ENCODE measurements at places on chromosomes 3 and 15.

- H3K4me1 ChIP-seq = no peaks in the 10 kb centered on the region
- H3K27ac ChIP-seq = no peak overlapping the region
- no peaks in the 10 kb centered on the region for H3K27me3 ChIP-seq
- DNase-seq = no peak
Observed at GRCh38 chr3:82386647-82387046, 625.2 kb upstream of the GBE1 start.

DNA sequence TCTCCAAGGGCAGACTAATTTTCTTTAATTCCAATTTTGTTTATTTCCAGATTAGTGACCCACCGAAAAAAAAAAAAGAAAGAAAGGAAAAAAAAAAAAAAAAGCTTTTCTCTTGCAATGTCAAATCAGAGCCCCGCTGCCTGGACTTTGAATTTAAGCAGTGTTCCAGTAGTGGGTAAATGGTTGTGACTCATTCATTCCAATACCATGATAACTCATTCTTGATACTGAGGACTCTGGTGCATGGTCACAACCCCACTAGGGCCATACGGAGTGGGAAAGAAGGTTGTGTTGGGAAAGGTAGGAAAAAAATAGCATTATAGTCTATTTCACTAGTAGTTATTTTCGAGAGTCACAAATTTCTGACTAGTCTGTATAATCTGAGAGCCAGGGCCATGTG, 59.1 kb upstream of the COL8A1 start:
- H3K27ac ChIP-seq = no peak overlapping the region
- no peaks in the 10 kb centered on the region for H3K36me3 ChIP-seq
- no peak for DNase-seq
- H3K4me1 ChIP-seq = no peaks in the 10 kb centered on the region
- no peaks in the 10 kb centered on the region for H3K27me3 ChIP-seq
- no peak overlapping the region for H3K4me3 ChIP-seq

GRCh38 chr3:72618739-72619138, 229.5 kb downstream of the SHQ1 start:
- H3K27me3 ChIP-seq = no peaks in the 10 kb centered on the region
- no peak overlapping the region for H3K27ac ChIP-seq
- DNase-seq = no peak
- H3K36me3 ChIP-seq = no peaks in the 10 kb centered on the region
- peaks cover 11% of the 10 kb centered on the region for H3K4me1 ChIP-seq

- H3K27me3 ChIP-seq = peaks cover 4% of the 10 kb centered on the region
- no peaks in the 10 kb centered on the region for H3K4me1 ChIP-seq
- DNase-seq = no peak
- H3K27ac ChIP-seq = no peak overlapping the region
- H3K36me3 ChIP-seq = no peaks in the 10 kb centered on the region
Observed at GRCh38 chr3:154195620-154196356, 74.6 kb downstream of the ARHGEF26 start.

DNA sequence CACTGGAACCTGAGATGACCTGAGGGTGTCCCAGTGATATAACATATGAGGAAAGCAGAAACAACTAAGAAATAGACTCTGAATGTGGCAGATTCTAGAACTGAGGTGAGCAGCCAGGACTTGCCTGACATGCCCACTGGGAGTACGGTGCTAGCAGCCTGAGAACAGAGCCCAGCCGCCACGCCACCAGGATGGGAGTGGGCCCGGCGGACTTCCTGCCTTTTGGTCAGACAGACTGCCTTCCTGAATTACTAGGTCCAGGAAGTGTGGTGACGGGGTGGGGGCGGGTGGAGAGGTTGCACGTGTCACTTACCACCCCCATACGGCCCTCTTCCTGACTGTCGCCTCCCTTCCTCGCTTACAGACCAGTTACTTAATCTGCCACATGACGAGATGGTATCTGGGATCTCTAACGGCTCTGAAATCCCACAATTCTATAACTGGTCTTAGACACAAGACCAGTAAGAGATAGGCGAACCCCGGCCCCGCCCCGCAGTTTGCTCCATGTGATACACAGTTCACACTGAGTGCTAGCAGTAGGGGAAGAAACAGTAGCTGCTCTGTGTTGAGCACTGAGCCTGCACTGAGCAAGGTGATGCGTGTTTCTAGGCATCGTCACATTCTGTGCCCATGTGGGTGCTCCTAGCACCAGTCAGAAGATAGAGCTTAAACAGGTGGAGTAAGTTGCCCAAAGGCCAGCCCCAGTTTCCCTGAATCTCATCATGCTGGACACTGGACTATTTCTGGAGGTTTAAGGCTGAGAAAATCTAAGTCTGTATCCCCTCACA, 95.7 kb downstream of the CPN2 start:
- peaks cover 2% of the 10 kb centered on the region for H3K27me3 ChIP-seq
- DNase-seq = peak; percentile 64
- peaks cover 42% of the 10 kb centered on the region for H3K4me1 ChIP-seq
- peak overlapping the region; percentile 87 for H3K27ac ChIP-seq
- H3K4me3 ChIP-seq = peak overlapping the region; percentile 52

DNA sequence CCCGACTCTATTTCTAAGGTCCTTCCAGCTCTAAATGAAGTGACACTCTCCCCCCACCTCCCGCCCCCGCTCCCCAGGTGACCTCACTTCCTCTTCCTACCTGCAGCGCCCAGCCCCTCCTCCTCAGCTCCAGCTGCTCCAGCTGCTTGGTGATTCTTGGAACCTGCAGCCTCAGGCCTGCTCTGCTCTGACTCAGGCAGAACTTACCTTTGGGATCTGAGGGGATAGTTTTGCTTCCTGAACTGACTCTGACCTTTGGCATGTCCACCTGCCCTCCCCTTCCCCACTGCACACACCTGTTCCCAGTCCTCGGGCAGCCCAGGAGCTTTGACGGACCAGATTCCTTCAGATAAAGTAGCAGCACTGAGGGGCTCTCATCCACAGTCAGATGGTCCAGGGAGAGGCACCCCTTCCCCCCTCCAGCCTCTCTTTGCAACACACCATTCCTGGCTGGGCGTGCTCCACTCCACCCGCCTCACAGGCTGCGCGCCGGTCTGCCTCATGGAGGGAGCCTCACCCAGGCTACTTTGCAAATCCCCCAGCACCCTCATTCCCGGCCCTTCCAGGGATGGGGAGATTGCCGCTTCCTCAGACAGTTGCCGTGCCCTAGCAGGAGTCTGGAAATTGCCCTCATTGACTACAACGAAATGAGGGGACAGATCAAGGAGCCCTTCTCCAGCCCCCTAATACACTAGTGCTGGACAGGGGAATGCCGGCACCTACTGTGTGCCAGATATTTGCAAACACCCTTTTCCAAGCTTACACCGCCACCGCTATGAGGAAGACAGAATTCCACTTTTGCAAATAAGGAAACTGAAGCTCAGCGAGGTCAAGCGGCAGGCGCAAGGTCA, 692 bp upstream of the C15orf39 start:
- H3K27ac ChIP-seq = peak overlapping the region; percentile 87
- H3K4me1 ChIP-seq = peaks cover 67% of the 10 kb centered on the region
- H3K4me3 ChIP-seq = peak overlapping the region; percentile 87
- peaks cover 8% of the 10 kb centered on the region for H3K36me3 ChIP-seq
- peak; percentile 50 for DNase-seq
- H3K27me3 ChIP-seq = no peaks in the 10 kb centered on the region

DNA sequence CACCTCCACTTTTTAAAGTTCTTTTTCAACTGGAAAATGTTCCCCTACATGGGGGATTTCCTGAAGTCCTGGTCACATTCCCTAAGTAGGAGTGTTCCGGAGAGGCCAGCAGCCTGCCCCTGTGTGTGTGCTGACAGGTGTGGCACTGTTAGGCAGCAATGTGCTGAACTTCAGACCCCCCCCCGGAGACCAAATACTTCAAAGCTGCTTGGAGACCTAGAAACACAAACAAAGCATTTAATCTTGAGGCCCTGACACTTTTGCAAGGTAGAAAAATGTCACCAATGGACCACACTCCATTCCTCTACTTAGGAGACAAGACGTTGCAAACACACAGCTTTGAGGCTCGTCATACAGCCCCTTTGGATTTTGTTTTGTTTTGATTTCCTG, 259.6 kb upstream of the CTNNB1 start:
- no peak overlapping the region for H3K4me3 ChIP-seq
- H3K4me1 ChIP-seq = no peaks in the 10 kb centered on the region
- no peak for DNase-seq
- peaks cover 2% of the 10 kb centered on the region for H3K27me3 ChIP-seq
- H3K27ac ChIP-seq = no peak overlapping the region

- H3K27me3 ChIP-seq = peaks cover 2% of the 10 kb centered on the region
- H3K36me3 ChIP-seq = no peaks in the 10 kb centered on the region
- H3K4me3 ChIP-seq = no peak overlapping the region
- peaks cover 6% of the 10 kb centered on the region for H3K4me1 ChIP-seq
- DNase-seq = no peak
Observed at GRCh38 chr3:100798012-100798411, 88.7 kb downstream of the TFG start.

DNA sequence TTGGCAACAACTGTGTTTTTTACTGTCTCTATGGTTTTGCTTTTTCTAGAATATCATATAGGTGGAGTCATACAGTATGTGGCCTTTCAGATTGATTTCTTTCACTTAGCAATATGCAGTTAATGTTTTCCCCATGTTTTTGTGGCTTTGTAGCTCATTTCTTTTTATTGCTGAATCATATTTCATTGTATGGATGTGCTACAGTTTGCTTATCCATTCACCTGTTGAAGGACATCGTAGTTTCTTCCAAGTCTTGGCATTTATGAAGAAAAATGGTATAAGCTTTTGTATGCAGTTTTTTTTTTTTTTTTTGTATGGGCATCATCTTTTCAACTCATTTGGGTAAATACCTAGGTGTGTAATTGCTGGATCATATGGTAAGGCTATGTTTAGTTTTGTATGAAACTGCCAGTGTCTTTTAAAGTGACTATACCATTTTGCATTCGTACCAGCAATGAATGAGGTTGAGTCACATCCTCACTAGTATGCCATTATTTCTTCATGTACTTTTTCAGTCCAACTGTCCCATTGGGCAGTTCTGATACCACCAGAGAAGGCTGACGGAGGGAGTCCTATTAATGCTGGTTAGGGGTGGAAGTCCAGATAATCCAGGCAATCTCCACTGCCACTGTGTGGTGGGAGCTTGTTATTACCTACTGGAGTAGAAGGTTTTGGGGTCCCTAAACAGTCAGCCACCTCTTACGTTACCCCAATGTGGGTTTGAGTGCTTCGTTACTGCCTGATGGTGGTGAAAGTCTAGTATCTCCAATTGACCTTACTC, 210.5 kb downstream of the DOCK3 start:
- no peaks in the 10 kb centered on the region for H3K4me1 ChIP-seq
- H3K36me3 ChIP-seq = no peaks in the 10 kb centered on the region
- no peak overlapping the region for H3K27ac ChIP-seq
- no peak for DNase-seq

- DNase-seq = no peak
- no peak overlapping the region for H3K27ac ChIP-seq
- peaks cover 14% of the 10 kb centered on the region for H3K27me3 ChIP-seq
- H3K4me1 ChIP-seq = no peaks in the 10 kb centered on the region
- no peaks in the 10 kb centered on the region for H3K36me3 ChIP-seq
- no peak overlapping the region for H3K4me3 ChIP-seq
Observed at GRCh38 chr15:39056357-39056756, 491.7 kb upstream of the RASGRP1 start.

DNA sequence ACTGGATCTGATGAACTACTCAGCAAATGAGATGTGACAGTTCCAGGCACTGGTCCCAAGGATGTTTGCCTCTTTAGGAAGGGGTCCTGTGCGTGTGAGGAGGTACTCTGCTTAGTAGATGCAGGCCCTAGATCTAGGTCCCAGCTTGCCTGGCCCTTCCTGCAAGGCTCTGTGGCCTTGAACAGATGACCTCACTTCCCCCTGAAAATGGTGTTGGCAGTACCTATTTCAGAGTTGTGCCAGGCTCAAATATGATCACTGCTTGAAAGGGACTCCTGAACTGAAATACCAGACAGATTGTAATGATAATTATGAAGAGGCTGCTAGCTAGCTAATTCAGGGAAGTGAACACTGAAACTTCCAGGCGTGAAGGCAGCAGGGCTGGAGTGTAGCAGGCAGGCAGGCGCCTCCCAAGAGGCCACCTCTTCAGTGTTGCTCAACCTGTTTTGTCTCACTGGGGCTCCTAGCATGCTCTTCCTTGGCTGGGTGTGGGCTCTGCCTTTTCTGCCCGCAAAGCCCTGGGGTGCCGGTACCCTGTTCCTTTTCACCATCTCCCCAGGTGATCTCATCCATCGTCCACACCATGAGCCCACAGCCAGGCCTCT, 24.1 kb upstream of the CPNE9 start:
- no peak for DNase-seq
- no peaks in the 10 kb centered on the region for H3K27me3 ChIP-seq
- H3K4me3 ChIP-seq = no peak overlapping the region
- no peak overlapping the region for H3K27ac ChIP-seq
- peaks cover 36% of the 10 kb centered on the region for H3K36me3 ChIP-seq
- no peaks in the 10 kb centered on the region for H3K4me1 ChIP-seq

DNA sequence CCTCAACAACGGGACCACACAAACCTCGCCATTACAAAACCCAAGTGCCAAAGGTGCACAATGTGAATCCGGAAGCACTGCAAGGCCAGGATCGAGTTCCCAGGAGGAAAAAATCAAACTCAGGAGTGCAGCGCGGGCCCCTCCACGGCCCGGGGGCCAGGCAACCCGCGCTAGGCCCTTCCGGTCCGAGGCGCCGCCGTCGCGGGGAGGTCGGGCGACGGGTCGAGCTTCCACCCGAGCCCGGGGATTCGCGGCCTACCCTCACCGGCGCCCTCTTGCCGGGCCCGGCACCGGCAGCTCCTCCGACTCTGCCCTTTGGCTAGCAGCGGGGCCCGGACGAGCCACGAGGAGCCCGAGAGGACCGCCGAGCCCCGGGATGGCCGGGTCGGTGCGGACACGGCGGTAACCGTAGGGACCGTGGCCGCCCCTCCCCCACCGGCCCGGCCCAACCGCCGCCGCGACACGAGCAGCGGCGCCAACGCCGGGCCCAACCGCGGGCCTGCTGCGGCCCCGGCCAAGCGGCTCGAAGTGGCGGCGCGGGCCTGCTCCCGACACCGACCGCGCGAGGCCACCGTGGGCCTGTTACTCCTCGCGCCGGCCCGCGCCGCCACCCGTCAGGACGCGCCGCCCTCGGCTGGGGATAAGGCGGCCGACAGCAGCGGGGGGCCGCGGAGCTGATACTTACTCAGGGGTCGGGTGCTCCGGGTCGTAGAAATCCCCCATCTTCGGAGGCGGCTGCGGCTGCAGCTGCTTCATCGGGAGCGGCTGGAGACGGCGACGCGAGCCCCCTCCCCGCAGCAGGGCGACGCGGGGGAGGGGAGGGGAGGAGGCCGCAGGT, 525 bp downstream of the SETD2 start:
- H3K4me1 ChIP-seq = peaks cover 46% of the 10 kb centered on the region
- H3K4me3 ChIP-seq = peak overlapping the region; percentile 97
- H3K27me3 ChIP-seq = no peaks in the 10 kb centered on the region
- H3K36me3 ChIP-seq = peaks cover 24% of the 10 kb centered on the region

DNA sequence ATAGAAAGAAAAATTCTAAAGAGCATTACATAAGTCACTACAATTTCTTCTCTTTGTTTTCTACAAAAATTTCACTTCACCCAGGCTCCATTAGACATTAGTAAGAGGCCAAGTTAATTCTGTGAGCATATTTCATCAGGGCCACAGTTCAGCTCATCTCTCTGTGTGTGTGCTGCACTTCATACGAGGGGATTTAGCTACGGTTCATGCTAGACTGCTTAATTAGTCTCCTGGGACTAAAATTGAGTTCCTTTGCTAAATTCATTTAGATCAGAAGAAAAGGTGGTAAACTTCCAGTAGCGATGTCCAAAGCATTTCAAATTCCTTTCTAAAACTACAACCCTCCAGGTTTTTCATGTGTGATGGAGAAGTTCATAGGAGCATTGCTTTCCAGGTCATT, 83.1 kb upstream of the SETMAR start:
- no peak overlapping the region for H3K27ac ChIP-seq
- no peak for DNase-seq
- no peak overlapping the region for H3K4me3 ChIP-seq
- H3K4me1 ChIP-seq = no peaks in the 10 kb centered on the region
